ENCODE measurements at places on chromosomes 6 and 20.

GRCh38 chr6:85081102-85081501, 316.7 kb upstream of the TBX18 start:
- no peak for DNase-seq

DNA sequence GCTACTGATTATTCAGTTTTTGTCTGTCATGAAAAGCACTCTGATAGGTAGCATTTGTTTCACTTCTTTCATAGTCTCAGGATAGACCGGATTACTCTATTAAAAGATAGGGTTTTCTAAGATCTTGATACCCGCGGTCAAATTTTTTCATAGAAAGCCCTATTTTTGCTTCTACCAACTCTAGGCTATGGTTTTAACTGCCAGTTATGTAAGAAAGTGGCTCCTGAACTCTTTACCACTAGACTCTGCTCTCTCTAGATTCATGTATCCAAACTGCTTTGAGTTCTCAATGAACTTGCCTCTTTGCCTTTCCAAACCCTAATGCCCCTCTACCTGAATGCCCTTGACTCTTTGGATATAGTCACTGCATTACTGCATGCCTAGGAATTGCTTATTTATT, 70.3 kb downstream of the HIVEP1 start:
- no peak for DNase-seq

DNA sequence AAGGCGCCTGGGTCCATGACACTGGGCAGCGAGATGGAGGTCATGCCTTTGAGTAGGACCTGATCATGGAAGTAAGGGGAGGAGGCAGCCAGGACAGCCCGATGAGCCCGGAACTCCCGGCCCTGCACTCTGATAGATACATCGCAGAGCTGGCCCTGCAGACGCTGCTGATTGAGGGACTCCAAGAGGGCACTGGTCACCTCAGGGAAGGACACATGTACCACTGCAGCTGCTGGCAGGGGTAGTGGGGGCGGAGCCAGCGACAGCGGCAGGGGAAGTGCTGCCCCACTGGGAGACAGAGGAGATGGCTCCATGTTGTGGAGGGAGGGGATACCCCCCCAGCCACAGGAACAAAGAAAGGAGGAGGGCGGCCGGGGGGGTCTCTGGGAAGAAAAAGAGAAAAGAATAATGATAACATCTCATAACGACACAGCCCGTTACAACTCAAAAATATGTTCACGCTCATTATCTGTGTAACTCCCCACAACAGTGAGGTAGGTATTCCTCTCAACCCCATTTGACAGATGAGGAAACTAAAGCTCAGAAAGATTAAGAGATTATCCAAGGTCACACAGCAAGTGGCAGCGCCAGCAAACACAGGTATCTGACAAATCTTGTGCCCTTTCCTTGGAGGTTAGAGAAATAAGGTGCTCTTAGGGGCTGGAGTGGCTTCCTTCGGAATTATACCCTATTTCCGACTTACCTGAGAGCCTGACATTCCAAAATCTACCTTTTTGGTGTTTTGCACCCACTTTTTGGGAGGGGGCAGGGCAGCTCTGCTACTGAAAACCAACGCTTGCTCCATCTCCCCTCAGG, 733 bp downstream of the ZBTB22 start:
- no peak for DNase-seq

DNA sequence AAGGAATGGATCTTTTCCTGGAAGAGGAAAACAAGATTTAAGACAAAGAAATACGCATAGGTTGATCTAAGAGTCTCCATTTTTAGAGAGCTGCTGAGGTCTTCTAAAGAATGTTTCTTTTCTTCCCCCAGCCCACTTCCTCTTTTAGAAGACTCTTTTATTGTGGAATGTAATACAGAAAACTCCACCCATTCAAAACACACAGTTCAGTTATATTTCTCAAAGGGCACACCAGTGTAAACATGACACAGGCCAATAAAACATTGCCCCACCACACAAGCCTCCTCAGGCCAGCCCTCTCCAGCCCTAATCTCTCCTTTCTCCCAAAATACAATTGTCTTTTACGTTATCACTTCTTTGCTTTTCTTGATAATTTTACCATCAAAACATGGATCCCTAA, 42.8 kb downstream of the SLC35B3 start:
- DNase-seq = no peak

- DNase-seq = no peak
These were observed 994 bp downstream of the FOXC1 start for GRCh38 chr6:1610497-1611321.

- no peak for DNase-seq
These were observed 45.4 kb downstream of the SYNJ2 start for GRCh38 chr6:158026901-158027589.

DNA sequence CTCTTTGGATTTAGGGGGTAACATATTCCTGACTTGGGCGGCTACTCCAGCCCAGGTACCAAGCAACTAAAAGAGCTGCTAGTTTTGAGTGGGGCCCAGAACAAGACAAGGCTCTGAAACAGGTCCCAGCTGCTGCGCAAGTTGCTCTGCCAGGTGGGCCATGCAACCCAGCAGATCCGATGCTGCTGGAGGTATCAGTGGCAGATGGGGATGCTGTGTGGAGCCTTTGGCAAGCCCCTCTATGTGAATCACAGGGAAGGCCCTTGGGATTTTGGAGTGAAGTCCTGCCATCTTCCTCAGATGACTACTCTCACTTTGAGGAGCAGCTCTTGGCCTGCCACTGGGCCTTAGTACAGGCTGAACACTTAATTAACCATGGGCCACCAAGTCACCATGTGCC, 43.7 kb upstream of the VSX1 start:
- no peak for DNase-seq

GRCh38 chr20:14919501-14920081, 582.2 kb upstream of the FLRT3 start:
- no peak for DNase-seq

- DNase-seq = no peak
These were observed 417.3 kb upstream of the NOX3 start for GRCh38 chr6:155872961-155873360.
